ENCODE measurements at places on chromosomes 6 and 20. TPM values are rescaled to one million over a fixed set of nuclear protein-coding genes. Genes with fewer than 3 reads are reported as not detected.
A peak's percentile ranks its signal among the peaks of the same experiment; 100 is the strongest.

ZNF831 gene
- total RNA-seq = 14.1 TPM

SLC12A5 gene
- total RNA-seq = not detected

NKAIN4 gene
- total RNA-seq = not detected

DNA sequence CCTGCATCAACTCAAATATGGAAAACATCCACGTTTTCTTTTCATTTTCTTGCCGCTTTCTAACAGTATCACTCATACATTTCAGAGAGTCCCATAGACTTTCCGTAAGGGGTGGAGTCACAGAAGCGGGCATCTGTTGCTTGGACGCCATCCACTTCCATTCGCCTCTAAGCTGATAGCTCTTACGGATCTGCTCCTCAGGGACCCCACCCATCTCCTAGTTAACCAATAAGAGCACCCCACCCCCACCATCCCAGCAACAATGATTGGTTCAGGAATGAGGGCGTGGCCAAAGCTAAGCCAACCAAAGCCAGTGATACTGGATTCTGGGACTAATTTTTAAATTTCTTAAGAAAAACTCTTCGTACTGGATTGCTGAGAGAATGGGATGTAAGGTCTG, 42.4 kb downstream of the SLC2A10 start:
- no peak for DNase-seq

DNA sequence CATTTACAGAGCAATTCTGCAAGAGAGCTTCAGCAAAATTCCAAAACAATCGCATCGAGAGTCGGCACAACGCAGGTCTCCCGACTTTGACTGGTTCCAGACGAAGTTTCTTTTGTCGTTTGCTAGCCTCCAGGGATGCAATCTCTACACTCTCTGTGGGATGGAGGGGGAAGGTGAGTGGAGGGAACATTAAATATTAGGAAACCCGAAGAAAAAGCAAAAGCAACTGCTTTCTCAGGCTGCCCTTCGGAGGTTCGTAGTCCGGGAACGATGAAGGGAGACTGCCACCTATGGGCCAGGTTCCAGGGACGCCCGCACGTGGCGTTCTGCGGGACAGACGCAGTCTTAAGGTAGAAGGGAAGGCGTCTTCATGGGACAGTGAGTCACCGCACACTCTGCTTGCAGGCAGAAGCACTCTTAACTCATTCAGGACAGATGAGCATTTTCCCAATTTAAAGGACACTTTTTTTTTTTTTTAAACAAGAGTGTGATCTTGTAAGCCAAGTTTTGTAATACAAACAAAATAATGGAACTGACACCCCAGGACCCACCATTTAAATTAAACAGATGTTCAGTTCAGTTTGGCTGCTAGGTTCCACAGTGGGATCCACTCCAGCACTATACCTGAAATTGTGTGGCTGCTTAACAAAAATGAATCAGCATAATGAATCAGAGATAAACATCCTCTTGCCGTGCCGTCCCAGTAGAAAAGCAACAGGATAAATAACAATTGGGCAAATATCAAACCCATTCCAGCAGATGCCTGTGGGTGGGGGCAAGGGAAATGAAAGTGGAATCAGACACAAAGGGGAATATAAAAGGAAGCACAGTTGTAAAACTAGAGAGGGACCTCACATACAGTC, 65.8 kb upstream of the ARMC2 start:
- peak; percentile 84 for DNase-seq

DNA sequence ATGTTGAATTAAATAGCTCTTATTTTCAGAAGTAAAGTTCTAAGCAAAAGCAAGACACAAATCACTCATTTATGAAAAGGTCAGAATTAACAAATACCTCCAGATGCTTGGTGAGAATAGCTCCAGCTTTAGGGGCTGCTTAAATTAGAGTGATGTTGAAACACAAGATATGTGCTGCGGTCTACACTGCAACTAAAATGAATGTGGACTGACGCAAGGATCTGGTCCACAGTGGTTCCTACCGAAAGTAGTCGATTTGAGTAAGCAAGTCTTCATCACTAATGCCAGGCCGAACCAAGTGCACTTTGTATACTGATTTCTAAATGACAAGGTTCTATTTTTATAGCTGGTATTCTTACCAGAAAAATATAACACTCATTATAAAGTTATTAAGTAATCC, 96.3 kb downstream of the PRDM1 start:
- DNase-seq = no peak

DNA sequence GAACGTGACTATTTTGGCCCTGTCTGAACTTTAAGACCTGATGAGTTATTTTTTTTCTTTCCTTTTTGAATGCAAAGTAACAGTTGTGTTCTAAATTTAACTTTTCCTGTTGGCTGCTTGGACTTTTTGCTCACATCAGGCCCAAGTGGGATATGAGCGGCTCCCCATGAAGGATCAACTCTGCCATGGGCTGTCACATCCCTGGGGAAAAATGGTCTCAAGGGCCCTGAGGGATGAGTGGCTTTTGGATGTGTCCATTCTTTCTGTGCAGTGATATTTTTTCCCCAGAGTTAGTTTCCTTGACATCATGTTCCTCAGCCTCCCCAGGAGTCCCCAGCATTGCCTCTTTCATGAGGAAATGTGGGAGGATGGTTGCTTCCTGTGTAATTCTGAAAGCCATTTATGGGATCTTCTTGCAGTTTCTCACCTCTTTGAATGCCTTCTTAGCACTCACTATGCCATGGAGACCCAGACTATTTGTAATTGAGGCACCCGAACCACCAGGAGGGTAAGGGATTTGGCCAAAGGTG, 92.5 kb downstream of the SLC24A3 start:
- no peak for DNase-seq

DNA sequence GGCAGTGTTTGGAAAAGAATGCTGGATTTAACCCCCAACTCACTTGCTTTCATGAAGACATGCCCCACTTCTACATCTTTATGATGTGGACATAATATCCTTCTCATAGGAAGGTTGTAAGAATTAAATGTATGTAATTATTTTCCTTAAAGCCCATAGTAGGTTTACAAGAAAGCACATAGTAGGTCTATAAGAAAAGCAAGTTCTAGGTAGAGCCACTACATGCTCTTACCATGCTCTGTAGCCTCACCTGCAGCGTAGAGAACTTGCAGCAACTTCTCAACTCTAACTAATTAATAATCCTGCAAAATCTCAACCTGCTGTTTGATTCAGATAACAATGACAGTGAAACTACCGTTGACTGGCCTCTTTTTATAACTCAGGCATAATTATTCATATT, 288.4 kb downstream of the TSHZ2 start:
- no peak for DNase-seq

- no peak for DNase-seq
These were observed 25.8 kb upstream of the CEP85L start for GRCh38 chr6:118677193-118677592.

- DNase-seq = no peak
These were observed 32.3 kb upstream of the EPB41L1 start for GRCh38 chr20:36121981-36122930.

GRCh38 chr20:54026295-54027064, 43.9 kb downstream of the BCAS1 start:
- no peak for DNase-seq

DNA sequence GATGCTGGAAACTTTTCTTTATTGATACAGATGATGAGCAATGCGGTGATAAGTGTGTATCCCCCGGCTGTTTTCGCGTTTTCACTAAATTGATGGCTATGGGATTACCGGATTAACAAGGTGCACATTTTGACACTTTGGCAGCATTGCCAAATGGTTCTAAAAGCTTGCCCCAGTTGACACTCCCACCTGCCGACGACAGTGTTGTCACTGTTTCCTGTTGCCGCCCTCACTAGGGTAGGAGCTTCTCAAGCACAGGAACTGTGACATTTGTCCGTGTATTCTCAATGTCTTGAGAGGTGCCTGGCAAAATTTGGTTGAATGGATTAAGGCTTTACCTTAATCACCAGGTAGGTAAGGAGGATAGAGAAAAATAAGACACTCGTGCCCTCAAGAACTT, 9.8 kb upstream of the MAPK13 start:
- DNase-seq = peak; percentile 83

DNA sequence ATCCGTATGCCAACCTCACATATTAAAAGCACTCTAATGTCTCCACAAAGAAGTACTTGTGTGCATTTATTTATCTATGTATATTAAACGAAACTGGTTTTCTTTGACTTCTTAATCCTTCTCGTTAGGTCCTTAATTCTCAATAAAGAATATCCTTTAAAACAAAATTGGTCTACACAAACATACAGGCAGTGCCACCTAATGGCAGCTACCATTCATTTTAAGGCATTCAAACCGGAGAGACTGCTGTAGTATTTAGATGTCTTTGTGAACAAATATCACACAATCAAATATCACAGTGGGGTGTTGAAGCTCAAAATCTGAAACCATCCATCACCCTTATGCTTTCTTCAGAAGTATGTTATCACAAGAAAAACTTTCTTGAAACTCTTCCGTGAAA, 96.6 kb upstream of the IRAK1BP1 start:
- no peak for DNase-seq

DNA sequence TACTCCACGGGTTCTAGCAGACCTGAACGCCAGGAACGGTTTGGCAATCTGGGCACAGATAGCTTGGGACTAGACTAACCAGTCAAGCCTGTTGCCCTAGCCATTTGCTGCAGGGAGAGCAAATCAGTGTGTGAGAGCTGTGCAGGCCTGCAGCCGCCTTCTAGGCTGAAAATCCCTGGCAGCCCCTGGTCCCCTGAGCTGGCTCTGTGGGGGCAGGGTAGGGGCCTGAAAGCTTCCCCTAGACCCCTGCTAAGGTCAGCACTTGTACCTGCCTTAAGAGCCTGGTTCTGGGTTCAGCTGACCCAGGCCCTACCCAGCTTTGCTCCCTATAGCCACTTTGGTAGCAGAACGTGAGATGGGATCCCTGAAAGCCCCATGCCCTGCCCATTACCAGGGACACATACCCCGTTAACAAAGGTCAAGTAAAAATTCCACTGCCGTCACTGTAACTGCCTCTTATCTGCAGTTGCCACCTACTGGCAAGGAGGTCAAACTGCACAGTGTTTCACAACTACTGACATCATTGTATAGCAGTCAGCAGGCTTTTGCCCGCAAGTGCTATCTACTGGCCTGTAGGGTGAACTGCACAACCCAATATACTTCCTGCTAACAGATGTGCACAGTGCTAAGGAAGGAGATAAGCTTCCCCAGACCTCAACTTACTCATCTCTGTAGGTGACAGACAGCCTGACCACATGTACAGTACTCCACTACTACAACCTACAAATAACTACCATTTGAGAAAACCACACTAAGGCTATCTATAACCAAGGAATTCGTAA, 95.1 kb upstream of the OLIG3 start:
- DNase-seq = peak; percentile 38

DNA sequence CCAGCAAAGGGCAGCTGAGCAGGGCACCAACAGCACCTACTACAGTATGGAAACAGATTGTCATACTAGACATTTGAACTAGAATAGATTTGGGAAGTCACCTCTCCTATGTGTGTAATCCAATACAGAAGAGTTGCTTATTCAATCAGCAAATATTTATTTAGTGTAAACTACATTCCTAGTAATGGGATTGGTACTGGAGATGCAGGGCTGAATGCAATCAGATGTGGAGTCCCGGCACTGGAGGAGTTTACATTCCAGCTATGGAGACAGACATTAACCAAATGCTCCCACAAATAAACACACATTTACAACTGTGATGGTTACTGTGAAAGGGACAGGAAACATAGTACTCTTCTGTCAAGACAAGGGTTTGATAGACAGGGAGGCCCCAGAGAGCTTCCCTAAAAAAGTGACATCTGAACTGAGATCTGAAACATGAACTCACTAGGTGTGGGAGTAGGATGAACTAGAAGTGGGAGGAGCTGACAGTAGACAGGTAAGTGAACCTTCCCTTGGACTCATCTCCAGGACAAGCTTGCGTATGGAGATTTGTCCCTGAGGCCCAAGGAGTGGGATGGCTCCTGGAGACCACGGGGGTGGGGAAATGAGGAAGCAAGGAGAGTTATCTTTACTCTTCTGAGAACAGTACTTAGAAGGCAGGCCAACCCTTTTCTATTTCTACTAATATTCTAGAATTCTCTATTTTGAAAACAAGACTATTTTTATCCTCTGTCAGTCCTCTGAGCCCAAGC, 420.5 kb downstream of the MAFB start:
- no peak for DNase-seq

- DNase-seq = peak; percentile 82
These were observed 7.8 kb downstream of the SYNGAP1 start for GRCh38 chr6:33427585-33428223.

- no peak for DNase-seq
These were observed 7.6 kb downstream of the NKAIN4 start for GRCh38 chr20:63246490-63247288.

DNA sequence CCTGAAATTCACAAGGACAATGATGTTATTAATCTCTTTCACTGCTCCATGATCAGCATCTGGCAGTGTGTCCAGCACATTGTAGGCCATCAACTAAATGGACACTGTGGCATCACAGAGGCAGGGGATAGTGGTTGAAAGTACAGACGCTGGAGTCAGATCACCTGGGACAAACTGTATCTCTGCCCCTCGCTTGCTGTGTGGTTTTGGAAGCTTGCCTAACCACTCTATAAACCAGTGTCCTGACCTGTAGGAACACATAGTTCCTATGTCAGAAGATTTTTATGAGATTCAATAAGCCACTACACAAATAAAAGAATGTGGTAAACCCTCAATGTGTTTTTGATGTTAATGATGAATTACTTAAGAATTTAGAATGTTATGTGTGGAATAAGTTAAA, 219.3 kb upstream of the RNF217 start:
- no peak for DNase-seq

DNA sequence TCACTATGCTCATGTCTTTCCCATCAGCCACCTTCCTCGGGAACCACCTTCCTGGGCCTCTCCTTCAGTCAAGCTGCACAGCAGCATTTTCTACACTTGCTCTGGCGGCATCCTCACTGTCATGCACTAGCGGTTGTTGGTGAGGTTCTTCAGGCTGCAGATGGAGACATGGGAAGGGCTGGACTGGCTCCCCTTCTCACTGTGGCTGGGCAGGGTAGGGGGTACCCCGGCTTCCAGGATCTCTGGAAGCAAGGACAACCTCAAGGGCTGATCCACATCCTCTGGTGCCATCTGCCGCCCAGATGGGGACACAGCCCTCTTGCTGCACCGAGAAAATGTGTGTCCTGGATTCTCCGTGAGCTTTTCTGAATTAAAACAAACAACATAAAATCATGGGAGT, 180.1 kb upstream of the RNF24 start:
- no peak for DNase-seq

DNA sequence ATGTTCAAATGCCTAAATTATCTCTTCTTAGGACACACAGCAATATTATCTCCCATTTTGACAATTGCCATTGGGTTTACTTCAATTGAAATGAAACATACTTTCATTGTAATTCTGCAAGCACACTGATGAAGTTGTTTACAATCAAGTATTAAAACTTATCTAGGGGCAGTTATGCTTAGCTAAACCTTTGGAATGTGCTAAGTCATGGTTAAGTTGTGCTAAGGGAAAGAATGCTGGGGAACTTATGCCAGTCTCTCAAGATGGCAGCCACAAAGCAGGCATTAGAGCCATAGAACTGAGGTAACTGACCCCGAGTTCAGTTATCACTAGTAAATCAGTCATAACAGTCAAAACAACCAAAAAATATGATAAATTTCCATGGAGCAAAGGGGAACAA, 59.1 kb upstream of the NT5E start:
- DNase-seq = no peak
